ENCODE measurements at places on chromosomes 12 and 14.

- DNase-seq = no peak
Observed at GRCh38 chr12:95862038-95862437, 3.3 kb downstream of the SNRPF start.

GRCh38 chr12:54412786-54413185, 6.3 kb downstream of the ITGA5 start:
- DNase-seq = no peak

GRCh38 chr12:60421741-60422140, 825.9 kb downstream of the SLC16A7 start:
- DNase-seq = peak; percentile 1

- DNase-seq = no peak
Observed at GRCh38 chr12:125604976-125605375, 539.7 kb downstream of the AACS start.

GRCh38 chr12:8156845-8157244, at the start of gene ZNF705A:
Gene ZNF705A (plus strand): TSS chr12:8157015. CDS start chr12:8172626, 15,611 bp downstream.
- DNase-seq = no peak

DNA sequence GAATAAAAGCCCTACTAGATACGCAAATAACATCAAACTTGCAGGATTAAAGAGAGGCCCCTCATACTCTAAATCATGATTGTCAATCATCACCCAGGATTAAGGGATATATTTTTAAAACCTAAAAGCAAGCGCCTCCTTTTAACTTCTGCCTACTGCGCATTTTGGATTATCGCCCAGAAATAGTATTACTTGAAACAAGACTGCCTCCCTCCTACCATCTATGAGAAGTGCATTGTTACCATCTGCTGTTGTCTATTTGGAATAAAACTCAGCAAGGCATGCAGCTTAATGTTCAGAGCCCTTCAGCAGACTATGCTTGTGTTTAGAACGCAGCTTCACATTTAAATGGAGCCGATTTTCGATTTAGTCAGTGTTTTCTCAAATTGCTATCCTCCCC, 79.6 kb downstream of the EXOC5 start:
- DNase-seq = no peak

- DNase-seq = no peak
Observed at GRCh38 chr12:1382826-1383225, 211.6 kb downstream of the FBXL14 start.

DNA sequence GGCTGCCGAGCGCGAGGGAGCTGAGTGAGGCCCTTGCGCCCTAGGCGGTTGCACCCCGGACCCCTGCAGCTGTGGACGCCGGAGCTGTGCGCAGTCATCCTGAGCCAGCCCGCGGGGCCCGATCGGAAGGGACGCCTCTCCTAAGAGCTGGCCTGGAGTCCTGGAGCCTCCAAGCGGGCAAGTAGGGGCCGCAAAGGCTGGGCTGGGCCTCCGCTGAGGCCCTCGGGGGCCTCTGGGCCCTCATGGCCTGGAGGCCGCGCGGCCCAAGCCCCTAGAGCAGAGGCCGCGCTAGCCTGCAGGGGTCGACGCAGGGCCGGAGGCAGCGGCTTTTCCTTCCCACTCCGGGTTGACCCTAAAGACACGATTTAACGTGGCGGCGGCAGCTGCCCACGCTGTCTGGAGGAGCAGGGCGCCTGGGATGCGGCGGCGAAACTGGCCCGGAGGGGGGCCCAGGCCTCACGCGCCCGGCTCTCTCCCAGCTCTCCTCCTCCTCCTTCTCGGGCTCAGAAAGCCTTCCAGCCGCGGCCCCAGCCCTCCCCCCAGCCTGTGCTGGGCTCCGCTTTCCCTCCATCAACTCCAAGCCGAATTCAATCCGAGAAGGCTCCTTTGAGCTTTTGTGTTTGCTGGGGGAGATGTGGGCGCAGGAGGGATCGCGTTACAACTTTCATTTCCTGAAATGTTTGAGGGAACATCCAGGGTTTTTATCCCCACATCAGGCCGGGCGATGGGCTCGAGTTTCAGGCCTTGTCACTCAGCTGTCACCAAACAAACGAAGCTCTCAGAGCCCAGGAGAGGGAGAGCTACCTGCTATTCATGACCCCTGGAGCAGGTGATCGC, 11.6 kb downstream of the SIX1 start:
- no peak for DNase-seq

DNA sequence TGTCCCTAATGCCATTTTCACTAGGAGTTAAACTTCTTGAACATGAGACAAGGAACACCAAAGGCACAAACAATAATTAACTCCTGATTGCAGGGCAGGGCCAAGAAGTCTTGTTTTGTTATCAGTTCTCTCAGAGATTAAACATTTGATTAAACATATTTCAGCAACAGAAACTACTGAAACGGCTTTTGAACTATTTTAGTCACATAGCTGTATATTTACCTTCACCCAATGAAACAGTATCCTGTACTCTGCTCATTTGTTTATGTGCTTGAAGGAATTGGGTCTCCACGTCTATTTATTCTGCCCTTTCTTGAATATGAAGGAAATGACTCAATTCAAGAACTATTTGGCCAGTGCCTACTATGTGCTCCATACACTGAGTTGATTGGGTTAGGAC, 51.3 kb upstream of the PTCSC3 start:
- no peak for DNase-seq

DNA sequence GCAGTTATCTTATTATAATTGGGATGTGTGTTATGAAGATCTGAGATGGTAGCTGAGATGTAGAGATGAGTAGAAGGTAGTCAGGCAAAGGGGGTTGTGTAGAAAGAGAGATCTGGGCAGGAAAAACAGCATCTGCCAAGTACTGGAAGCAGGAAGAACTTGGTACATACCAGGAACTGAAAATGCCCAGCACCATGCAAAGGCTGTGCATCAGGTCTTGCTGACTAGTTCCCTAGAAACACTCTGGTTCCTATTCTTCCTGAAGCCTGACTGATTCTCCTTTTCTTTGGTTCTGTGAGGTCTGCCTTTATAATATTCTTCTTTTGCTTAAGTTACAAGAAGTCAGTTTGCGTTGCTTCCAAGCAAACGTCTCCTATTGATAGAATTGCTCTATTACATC, 6.7 kb upstream of the NFATC4 start:
- DNase-seq = no peak

DNA sequence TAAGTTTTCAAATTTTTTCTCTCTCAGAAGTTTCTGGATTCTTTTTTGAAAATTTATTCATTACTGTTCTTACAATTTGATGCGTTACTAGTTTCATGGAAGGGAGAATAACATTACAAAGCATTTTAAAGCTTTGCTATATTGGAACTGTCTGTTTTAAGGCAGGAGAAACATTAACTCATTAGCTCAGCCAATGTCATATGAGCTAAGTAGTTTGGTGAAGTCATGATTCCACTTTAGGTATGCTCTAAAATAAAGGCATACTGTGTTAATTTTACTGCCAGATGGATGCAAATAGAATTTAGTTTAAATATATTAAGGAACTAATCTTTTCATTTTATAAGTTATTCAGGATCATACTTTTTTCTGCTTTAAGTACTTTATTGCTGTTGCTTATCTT, 46.0 kb downstream of the ARID2 start:
- no peak for DNase-seq

GRCh38 chr12:19030180-19030579, 99.4 kb upstream of the PLEKHA5 start:
- no peak for DNase-seq

DNA sequence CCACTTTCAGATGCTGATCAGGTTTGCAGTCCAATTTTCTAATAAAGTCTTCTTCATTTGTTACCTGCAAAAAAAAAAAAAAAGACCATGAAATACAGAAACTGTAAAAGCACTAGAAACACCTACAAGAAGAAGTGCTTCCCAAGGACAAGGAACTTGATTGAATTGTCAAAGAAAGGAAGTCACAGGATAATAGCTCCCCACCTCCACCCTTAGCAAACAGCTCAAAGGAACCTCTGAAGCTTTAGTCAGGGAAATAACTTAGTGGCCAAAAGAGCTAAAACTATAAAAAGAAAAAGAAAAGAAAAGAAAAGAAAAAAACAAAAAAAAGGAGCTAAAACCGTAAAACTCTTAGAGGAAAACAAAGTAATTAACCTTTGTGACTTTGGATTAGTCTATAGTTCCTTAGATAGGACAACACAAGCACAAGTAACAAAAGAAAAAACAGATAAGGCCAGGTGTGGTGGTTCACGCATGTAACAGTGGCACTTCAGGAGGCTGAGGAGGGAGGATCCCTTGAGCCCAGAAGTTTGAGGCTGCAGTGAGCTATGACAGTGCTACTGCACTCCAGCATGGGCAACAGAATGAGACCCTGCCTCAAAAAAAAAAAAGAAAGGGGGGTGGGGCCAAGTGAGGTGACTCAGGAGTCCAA, 28.5 kb downstream of the ZFYVE1 start:
- DNase-seq = no peak

DNA sequence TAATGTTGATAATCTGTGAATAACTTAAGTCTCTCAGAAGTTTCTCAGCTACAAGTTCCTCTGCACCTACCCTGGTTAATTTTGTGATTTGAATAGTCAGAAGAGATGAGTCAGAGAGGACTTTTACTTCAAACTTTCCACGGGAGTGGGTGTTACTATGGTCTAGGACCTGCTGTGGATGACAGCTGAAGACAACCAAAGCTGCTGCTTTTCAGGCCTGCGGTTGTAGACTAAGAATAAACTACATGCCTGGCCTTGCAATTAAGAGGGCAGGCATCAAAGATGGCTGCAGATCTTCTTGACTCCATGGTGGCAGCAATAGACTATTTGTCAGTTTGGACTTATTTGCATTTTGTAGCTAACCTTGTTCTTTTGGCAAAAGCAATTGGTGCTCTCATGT, 227.1 kb upstream of the KRR1 start:
- DNase-seq = no peak

GRCh38 chr12:64813723-64814122, 10.7 kb upstream of the TBC1D30 start:
- DNase-seq = no peak

DNA sequence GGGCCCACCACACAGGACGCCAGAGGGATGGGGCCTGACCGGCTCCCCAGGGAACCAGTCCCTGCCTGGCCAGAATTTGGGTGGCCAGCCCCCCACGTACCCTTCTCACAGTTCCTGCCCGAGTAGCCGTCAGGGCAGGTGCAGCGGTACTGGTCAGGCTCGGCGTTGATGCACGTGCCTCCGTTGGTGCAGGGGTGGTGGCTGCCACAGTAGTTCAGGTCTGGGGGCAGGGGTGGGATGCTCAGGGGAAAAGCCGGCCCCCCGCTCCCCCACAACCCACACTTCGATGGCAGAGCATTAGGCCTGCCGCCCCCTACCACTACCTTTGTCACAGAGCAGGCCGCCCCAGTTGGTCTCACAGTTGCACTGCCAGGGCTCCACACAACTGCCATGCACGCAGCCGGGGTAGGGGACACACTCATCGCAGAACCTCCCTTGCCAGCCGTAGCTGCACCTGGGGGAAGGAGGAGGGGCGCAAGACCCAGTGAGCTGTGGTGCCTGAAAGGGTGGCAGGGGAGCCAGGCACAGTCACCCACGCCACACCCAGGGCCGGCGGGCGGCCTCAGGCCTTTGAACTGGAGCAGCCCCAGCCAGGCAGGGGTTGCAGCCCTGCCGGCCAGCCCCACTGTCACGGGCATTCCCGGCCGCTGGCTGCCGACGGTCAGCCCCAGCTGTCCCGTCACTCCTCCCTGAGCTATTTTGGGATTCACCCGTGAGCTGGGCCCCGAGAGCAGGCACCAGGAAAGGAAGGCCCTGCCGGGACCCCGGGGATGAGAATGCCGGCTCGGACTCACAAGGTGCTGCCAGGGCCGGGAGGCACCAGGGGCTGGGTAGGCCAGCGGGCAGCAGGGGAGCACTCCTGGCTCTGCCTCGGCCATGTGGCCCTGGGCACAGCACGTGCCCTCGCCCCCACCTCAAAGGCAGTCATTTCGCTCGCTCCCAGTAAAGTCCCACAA, 16.5 kb downstream of the JAG2 start:
- DNase-seq = no peak

DNA sequence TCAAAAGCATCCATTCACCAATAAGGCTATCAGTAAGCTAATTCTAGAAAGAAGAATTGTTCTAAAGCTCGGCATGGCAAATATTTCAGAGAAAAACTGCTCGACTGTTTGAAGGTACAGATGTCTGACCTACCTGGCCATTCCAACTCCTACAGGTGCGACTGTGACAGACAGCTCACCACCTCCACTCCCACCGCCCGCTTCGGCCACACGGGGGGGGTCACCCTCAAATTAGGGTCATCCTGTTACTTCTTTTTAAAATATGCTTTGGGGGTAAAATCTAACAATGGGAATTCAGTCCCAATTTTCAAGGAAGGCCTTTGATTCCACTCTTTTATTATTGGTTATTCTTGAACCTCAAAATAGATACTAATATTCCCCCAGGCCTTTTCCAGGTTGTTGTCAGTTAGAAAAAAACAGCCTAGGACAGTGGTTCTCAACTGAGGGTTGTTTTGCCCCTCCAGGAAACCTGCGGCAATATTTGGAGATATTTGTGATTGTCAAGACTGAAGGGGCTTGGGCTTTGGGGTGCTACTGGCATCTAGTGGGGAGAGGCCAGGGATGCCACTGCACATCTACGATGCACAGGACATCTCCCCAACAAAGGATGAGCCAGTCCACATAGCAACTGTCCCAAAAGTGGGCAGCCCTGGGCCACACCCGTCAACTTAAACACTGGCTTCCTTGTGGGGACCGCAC, 81.2 kb downstream of the BCL11B start:
- no peak for DNase-seq

- no peak for DNase-seq
Observed at GRCh38 chr14:25381498-25381897, 331.6 kb upstream of the STXBP6 start.

GRCh38 chr14:33972583-33973081, 21.8 kb upstream of the EGLN3 start:
- DNase-seq = no peak

DNA sequence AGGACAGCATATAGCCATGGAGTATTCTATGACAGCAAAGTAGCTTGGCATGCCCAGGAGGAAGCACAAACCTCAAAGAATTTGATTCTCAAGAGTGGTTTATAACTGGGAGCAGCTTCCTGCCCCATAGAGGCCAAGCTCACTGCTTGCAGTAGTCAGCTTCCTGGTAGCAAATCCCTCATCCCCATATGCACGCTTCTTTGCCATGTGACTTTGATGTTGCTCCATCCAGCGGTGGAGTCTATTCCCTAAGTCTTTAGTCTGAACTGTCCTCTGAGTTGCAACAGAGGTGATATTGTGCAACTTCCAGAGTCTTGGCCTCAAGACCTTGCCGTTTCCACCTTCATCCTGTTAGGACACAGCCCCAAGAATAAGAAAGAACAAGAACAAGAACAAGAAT, 996.8 kb upstream of the TMEM132C start:
- peak; percentile 95 for DNase-seq

GRCh38 chr12:123094349-123095077, 56.4 kb downstream of the PITPNM2 start:
- peak; percentile 71 for DNase-seq

- no peak for DNase-seq
Observed at GRCh38 chr14:104919993-104920315, 4.7 kb upstream of the PLD4 start.

GRCh38 chr14:42028607-42029006, 421.9 kb downstream of the LRFN5 start:
- no peak for DNase-seq

GRCh38 chr12:52585946-52586345, 12.3 kb upstream of the KRT74 start:
- DNase-seq = no peak

Data from GM04503 (cell line).